Thymus (tissue), 14 donors: ENCODE measurements at places on chromosomes 2 and 18. TPM values are rescaled to one million over a fixed set of nuclear protein-coding genes. Genes with fewer than 3 reads are reported as not detected.

Gene ABCG8
- 0.05 TPM for polyA plus RNA-seq

Gene KYNU
- polyA plus RNA-seq: 11.3 TPM

Gene ST6GAL2
- 0.57 TPM for polyA plus RNA-seq

Gene UGT1A5
- 0.14 TPM for polyA plus RNA-seq

Gene LRRTM1
- polyA plus RNA-seq: 0.05 TPM

Gene UGT1A10
- 0.39 TPM for polyA plus RNA-seq

Gene REG3G
- 0.73 TPM for polyA plus RNA-seq

Gene ZNF407
- 5.1 TPM for polyA plus RNA-seq

Gene CHST9
- 0.87 TPM for polyA plus RNA-seq
